Effector memory CD4-positive, alpha-beta T cell (primary cell): ENCODE measurements at places on chromosomes 11 and 22.

- DNase-seq, result no peak
These were observed 23.9 kb upstream of the ZC3H12C start for GRCh38 chr11:110069158-110069737.

DNA sequence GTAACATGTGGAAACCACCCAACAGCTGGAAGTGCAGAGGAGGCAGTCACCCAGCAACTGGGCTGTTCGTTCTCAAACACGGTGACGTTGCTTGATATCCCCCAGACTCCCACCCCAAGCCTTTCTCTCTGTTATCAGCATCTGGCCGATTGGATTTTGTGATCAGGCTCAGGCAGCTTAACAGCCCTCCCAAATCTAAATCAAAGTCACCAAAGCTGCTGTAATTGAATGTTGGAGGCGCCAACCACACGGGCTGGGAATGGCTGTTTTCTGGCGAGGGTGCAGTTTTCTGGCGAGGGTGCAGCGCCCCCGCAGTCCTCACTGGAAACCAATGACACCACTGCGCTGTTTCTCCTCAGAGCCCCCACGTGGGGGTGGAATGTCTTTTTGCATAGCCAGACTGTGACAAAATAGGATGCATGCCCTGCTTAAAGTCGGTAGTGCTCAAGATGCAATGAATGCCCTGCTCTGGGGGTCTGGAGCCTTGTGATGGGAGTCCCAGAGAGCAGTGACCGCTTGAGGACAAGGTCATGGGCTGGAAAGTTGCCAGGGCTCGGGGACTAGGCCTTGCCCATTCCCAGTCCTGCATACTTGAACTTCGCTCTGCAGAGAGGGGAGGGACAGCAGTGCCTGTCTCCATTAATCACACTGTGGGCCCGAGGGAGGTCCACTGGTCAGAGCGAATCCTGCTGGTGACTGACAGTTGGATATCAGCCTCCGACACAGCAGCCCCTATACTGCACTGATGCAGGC is 105.3 kb downstream of the MORC2 start:
- DNase-seq, result no peak

- no peak for DNase-seq
These were observed 44.9 kb downstream of the WNT7B start for GRCh38 chr22:45932071-45932470.

DNA sequence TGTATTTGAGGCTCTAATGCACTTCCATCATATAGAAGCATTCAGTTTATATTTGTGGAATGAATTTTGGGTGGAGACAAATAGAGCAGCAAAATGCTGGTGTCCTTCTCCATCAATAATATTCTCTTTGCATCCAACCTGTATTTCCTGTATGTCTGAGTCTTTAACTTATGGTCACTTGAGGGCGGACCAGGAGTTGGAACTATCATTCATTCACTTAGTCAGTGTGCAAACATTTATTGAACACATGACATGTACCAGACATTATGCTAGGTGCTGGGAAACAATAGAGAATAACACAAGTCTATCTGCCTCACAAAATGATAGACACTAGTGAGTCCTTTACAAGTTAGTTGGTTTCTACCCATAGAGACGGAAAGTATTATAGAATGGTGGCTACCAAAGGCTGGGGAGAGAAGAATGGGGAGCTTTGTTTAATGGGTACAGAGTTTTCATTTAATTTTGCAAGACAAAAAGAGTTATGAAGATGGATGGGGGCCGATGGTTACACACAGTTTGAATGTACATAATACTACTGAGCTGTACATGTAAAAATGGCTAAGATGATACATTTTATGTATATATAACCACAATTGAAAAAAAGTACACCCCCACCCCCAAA is 4.6 kb upstream of the TMEM123 start:
- DNase-seq, result no peak

- no peak for DNase-seq
These were observed 689 bp downstream of the RAB39A start for GRCh38 chr11:107928767-107929507.

GRCh38 chr11:19241260-19242178 is 774 bp upstream of the E2F8 start:
- DNase-seq, result no peak

DNA sequence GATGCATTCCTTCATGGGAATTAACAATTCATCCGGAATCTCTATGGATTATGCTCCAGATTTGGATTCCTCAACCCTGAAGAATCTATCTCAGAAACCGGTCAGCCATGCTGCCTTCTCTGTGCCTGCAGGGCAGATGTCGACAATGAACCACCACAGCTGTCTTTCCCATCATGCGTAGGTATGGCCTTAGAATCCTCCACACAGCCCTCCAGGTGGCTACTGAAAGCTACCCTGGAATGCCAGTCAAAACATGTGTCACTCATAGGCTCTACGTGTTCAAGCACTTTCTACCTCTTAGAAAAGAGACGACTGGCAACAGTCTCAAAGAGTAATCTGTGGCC is 19.4 kb downstream of the MAML2 start:
- DNase-seq, result no peak

- no peak for DNase-seq
These were observed 321.6 kb upstream of the B3GAT1 start for GRCh38 chr11:134733646-134734045.

DNA sequence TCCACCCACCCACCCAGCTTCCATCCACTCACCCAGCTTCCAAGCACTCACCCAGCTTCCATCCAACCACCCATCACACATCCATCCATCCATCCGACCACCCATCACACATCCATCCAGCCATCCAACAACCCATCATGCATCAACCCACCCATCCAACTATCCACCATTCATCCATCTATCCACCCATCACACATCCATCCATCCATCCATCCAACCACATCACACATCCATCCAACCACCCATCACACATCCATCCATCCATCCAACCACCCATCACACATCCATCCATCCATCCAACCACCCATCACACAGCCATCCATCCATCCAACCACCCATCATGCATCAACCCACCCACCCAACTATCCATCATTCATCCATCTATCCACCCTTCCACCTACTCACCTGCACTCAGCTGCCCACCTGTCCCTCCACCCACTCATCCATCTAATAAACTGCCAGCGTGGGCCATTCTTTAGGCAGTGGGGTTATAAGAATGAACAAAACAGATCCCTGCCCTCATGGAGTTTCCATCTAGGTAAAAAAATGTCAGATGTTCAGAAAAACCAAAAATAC is 88.2 kb downstream of the CELSR1 start:
- DNase-seq, result no peak

GRCh38 chr22:28440592-28441390 is 238.8 kb downstream of the TTC28 start:
- DNase-seq, result no peak

GRCh38 chr11:85316967-85317366 is 310.2 kb downstream of the DLG2 start:
- DNase-seq, result no peak

DNA sequence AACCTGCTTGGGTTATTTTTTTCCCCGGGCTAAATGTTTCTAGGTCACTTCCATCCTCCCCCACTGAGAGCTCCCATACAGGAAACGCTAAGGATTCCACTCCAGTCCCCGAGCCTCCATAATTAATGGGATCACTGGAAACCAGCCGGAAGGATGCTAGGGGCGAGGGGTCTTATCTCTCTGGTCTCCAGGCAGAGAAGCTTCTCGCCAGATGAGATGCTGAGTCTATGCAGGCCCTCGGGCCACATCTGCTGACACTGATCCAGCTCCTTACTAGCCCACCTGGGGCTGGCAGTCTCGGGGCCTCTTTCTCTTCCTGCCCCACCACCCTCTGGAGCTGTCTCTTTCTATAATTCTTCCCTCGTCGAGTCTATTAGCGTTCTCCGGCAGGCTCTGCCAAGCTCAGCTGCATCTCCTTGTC is 125.9 kb upstream of the SYT13 start:
- DNase-seq, result no peak

DNA sequence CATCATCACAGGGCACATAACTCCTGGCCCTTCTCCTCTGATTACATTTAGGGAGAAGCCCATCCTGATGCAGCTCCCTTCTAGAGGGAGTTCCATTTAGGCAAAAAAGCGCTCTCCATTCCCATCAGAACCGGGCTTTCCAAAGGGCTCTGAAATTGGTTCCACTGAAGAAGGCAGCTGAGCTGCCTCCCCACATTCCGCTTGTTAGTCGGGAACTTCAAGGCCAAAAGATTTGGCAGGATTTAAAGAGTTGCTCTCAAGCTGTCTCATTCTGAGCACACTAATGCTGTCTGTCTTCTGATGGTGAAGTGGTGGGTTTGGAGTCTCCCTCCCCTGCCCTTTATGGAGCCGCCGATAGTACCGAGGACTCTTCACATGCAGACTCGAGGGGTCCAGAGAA is 26.6 kb upstream of the CABP7 start:
- no peak for DNase-seq

GRCh38 chr11:106077609-106078455 is at the start of gene AASDHPPT:
TSS of gene AASDHPPT (plus strand) at chr11:106077662. CDS start at chr11:106077711, 49 bp downstream.
- no peak for DNase-seq

DNA sequence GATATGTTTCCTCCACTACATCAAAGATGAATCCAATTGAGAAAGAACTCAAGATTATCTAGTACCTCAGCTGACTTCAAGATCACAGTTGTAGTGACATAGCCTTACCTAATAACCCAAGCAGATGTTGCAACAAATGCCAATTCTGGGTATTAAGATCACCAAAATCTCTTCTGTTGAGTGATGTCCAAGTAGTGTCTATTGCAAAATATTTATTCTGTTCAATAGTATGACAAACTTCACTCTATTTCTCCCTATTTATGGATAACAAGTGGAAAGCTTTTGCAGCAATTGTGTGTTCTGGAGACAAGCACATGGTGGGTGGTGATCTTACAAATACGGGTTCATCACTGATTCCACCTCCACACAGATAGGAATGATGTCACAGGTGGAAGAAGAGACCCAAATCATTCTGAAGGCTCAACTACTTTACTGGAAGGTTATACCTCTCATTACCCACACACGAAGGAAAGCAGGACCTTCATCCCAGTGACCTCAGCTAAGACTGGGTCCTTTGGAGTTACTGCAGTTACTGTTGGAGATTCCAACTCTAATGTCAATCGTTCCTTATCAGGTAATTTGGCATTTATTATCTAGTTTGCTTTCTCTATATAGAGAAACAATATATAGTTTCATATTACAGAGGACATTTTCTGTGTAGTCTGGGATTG is 72.0 kb downstream of the CD44 start:
- no peak for DNase-seq
